NCI-H460 (cell line): ENCODE measurements at places on chromosomes 2 and 18.

- no peak for DNase-seq
Measured at GRCh38 chr2:129062146-129062912, 743.7 kb upstream of the HS6ST1 start.

DNA sequence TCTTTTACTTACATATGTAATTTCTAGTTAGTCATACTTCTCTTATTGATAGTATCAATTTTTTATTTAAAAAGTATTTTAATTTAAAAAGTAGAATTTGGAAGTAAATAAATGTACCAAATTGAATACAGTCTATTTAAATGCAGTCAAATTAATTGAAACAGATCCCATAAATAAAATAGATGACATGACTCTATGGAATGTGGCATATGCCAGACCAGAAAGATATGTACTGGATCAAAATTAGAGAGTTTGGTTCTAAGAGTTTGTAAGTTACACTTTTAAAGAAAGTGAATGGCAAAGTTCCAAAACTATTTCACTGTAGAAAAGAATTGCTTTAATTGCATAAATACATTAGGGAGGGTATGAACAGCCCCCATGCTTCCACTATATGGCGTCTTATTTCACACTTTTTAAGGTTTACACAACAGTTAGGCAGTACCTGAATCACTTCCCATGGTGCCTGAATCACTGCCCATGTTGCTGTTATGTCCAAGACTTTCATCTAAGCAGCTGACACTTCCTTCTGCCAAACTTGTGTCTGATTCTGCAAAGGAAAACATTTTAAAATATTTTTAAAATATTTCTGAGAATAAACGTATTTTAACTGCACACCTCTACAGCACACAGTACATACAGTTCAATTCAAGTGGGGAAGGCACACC lies 25.2 kb downstream of the IFIH1 start:
- DNase-seq: no peak

- DNase-seq: no peak
Measured at GRCh38 chr2:122114421-122114820, 359.0 kb downstream of the TSN start.

GRCh38 chr18:79644006-79644665 lies 35.5 kb upstream of the CTDP1 start:
- peak; percentile 42 for DNase-seq

GRCh38 chr2:112020561-112020960 lies 34.5 kb upstream of the TMEM87B start:
- DNase-seq: no peak

DNA sequence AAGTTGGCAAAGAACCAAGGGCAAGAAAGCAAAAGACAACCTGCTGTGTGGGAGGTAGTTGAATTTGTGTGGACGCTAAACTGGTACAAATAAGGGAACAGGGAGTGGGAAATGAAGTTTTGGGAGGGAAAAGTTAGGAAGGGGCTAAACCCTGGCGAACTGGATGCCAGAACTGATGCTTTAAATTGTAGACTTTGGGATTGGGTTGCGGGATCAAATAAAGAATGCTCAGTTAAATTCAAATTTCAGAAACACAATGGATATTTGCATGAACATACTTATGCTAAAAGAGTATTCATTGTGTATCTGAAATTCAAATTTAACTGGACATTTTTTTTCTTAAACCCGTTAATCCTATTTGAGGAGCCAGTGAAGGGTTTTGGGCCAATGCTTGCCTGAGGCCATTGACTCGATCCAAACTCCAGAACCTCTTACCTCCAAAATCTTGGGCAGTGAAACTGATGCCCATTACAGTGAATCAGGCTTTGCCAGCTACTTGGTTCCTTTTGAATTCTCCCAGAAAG lies 44.2 kb upstream of the YWHAQ start:
- no peak for DNase-seq

GRCh38 chr2:215833531-215834162 lies 179.7 kb downstream of the MREG start:
- peak; percentile 17 for DNase-seq
